ENCODE measurements at places on chromosomes 4 and X.

- DNase-seq = no peak
Measured at GRCh38 chrX:134634691-134635090, 23.6 kb downstream of the PLAC1 start.

DNA sequence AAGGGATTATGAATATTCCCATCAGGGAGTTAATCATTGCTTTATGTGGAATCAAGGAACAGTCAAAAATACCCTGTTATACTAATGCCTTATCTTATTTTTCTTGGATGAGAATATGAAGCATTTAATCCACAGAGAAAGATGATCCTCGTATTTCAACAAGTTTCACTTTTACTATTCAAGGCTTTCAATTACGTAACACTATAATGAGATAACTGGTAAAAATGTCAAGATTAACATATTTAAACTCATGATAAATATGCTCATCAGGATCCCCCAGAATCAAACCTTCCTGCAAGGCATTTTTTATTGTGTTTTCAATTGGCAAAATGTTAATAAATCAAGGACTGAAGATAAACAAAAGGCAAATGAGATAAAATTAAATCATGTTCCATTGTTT is 5.1 kb downstream of the ZXDA start:
- no peak for DNase-seq

DNA sequence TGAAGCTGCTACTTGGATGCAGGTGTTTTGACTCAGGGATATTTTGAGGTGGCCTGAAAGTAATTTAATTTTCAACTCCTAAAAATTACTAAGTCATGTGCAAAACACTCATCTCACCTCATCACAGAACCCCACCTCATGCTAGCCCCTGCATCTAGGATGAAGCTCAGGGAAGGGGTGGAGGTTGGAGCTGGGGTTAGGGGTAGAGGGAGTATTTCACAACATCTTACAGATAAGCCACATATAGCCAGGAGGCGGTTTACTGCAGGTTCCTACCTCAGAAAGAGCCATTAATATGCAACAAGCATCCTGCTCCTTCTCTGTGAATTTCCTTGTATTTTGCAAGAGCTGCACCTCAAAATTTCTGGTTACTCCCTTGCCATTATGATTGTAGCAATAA is 70.5 kb upstream of the TSPAN5 start:
- DNase-seq = no peak

- DNase-seq = no peak
Measured at GRCh38 chr4:180280726-180281297, 1962.4 kb upstream of the TENM3 start.

- DNase-seq = no peak
Measured at GRCh38 chr4:161583549-161583948, 580.3 kb downstream of the FSTL5 start.

- DNase-seq = no peak
Measured at GRCh38 chrX:28843817-28844216, 256.6 kb downstream of the IL1RAPL1 start.

- no peak for DNase-seq
Measured at GRCh38 chrX:108309144-108309543, 129.1 kb downstream of the COL4A6 start.

DNA sequence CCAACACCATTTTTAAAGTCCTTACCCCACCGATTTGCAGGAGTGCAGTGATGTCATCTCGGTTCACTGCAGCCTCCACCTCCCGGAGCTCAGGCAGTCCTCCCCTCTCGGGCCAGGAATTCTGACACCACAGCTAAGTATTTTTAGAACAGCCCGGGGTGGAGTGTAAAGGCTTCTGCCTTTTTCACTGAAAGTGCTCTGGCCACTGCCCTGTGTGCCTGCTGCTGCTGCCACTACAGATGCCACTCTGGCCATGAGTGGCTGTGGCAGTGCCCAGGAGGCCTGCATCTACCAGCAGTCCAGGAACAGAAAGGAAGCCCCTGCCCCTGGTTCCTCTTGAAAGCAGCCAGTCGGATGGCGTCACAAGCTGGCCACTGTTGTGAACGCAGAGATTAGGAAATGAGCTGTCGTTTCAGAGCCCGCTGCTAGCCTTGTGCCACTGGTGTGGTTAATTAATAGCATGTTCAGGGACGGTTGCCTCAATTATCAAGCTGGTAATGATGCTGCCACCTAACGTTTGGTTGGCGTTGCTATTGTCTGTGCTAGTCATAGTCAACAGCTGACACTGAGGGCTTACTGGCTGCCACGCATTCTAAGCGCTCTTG is 23.6 kb upstream of the TBC1D14 start:
- DNase-seq = no peak

GRCh38 chrX:17967888-17968287 is 106.8 kb upstream of the RAI2 start:
- DNase-seq = no peak

GRCh38 chr4:136864604-136865185 is 667.6 kb downstream of the PCDH18 start:
- no peak for DNase-seq

DNA sequence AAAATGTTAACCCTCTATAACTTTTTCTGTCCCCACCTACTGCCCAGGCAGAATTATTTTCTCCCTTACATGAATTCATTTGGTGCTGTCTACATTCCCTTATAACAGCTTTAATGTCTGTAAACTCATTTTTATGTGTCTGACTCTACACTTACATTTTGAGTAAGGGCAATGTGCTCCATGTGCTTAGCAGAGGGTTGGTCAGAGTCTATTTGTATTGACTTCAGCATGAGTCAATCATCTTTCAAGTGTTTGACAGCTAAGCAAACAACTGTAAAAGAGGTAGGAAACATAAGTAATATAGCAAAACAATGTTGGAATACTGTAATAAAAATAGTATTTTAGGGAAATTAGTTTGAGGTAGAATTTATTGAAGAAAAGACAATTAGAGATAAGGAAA is 6.3 kb downstream of the IL15 start:
- DNase-seq = no peak

GRCh38 chr4:100022792-100023222 is 72.7 kb upstream of the H2AZ1 start:
- DNase-seq = no peak

- DNase-seq = no peak
Measured at GRCh38 chr4:169940460-169940859, 85.7 kb downstream of the MFAP3L start.

- DNase-seq = no peak
Measured at GRCh38 chrX:141396536-141396935, 154.2 kb upstream of the SPANXC start.
